Parietal lobe (tissue), 2 donors: ENCODE measurements at places on chromosomes 11 and 22. TPM values are rescaled to one million over a fixed set of nuclear protein-coding genes. Genes with fewer than 3 reads are reported as not detected.

Gene MMP20
- not detected for total RNA-seq

Gene TESMIN
- not detected for total RNA-seq

Gene CHRM1
- total RNA-seq, result 12.8 TPM

Gene ABCC8
- 34.7 TPM for total RNA-seq

Gene POU2AF3
- total RNA-seq, result 0.94 TPM

Gene ZP1
- total RNA-seq, result not detected

Gene DGAT2
- 2.8 TPM for total RNA-seq

Gene DAGLA
- total RNA-seq, result 10.6 TPM

Gene HOATZ
- 1.3 TPM for total RNA-seq

Gene MS4A12
- total RNA-seq, result not detected

Gene PGR
- total RNA-seq, result not detected

Gene MUC6
- total RNA-seq, result not detected

Gene USH1C
- 0.94 TPM for total RNA-seq

Gene TREH
- total RNA-seq, result not detected

Gene TMEM132A
- 139 TPM for total RNA-seq

Gene FIBIN
- 5.6 TPM for total RNA-seq

Gene SYCE3
- not detected for total RNA-seq

Gene CYTH4
- 1.3 TPM for total RNA-seq

Gene TRIM51
- not detected for total RNA-seq

Gene CCDC87
- total RNA-seq, result 0.63 TPM

Gene LYVE1
- 1.3 TPM for total RNA-seq

Gene IL17REL
- total RNA-seq, result 0.31 TPM

Gene SAC3D1
- 4.7 TPM for total RNA-seq

Gene TSSK2
- total RNA-seq, result not detected

Gene OR52B6
- total RNA-seq, result not detected

Gene C11orf87
- total RNA-seq, result 25.4 TPM

Gene ALDH3B1
- 0.31 TPM for total RNA-seq

Gene WT1
- total RNA-seq, result not detected

Gene CEND1
- total RNA-seq, result 11.3 TPM

Gene KCNJ5
- total RNA-seq, result 0.63 TPM

Gene VSTM5
- 4.7 TPM for total RNA-seq

Gene MYBPC3
- total RNA-seq, result not detected
